Stimulated activated CD4-positive, alpha-beta T cell treated with anti-CD3 and anti-CD28 coated beads, Interleukin-15, amount 100 ng/mL, for 24 hours (primary cell): ENCODE measurements at places on chromosomes 6 and 20.
A peak's percentile ranks its signal among the peaks of the same experiment; 100 is the strongest.

- peak; percentile 49 for DNase-seq
These were observed 434 bp downstream of the ZKSCAN4 start for GRCh38 chr6:28251661-28252008.

DNA sequence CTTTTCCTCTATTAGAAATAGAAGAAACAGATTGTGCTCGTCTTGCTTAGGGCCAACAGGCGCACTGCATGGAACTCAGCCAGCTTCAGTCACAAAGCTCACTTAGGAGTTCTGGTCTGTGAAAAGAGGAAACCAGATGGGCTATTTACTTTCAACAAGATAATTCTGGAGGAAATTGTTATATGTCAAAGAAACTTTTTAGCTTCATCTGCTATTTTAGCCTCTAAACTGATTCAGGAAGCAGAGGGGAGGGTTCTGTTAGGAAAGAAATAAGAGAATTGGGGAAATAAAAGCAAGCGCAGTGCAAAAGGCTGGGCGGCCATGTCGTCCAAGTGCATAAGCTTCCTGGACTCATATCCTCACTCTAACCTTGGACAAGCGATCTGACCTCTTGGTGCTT is 21.3 kb downstream of the PRKN start:
- DNase-seq = no peak

GRCh38 chr6:82006027-82006738 is 241.4 kb downstream of the IBTK start:
- DNase-seq = peak; percentile 3

- no peak for DNase-seq
These were observed 8.1 kb downstream of the TFAP2B start for GRCh38 chr6:50826803-50827202.

DNA sequence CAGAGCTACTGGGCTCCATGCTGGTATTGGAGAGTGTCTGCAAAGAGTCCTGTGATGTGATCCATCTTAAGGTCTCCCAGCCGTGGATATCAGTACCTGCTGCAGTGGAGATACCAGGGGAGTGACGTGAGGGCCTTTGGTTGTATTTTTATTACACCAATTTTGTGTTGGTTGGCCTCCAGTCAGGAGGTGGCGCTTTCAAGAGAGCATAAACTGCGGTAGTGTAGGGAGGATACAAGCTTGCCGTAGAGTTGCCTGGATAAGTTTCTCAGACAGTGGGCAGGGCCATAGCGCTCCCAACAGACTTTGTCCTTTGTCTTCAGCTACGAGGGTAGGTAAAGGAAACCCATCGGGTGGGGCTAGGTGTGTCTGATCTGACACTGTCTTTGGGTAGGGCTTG is 113.0 kb upstream of the CEP162 start:
- DNase-seq = no peak

GRCh38 chr6:4039348-4039747 is 39.6 kb downstream of the FAM217A start:
- DNase-seq = no peak

DNA sequence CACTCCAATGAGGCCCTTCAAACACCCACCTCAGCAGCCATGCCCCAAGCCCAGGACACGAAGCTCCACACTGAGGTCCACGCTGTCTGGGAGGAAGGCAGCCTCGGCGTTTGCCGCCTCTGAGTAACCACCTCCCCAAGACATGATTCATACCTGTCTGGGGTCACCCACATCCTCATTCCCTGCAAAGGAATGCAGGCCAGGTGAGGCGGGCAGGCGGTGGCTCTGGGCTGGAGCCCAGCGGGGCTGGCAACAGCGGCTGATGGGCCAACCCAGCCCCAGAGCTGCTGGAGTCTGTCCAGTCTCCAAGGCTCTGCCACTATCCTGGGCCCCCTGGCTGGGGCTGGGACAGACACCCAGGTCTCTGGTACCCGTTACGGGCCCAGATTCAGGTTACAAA is 14.8 kb downstream of the PMEPA1 start:
- DNase-seq = no peak

- DNase-seq = peak; percentile 55
These were observed 10.1 kb upstream of the NHSL1 start for GRCh38 chr6:138509371-138509770.

- no peak for DNase-seq
These were observed 106.5 kb downstream of the LY86 start for GRCh38 chr6:6694825-6695624.

DNA sequence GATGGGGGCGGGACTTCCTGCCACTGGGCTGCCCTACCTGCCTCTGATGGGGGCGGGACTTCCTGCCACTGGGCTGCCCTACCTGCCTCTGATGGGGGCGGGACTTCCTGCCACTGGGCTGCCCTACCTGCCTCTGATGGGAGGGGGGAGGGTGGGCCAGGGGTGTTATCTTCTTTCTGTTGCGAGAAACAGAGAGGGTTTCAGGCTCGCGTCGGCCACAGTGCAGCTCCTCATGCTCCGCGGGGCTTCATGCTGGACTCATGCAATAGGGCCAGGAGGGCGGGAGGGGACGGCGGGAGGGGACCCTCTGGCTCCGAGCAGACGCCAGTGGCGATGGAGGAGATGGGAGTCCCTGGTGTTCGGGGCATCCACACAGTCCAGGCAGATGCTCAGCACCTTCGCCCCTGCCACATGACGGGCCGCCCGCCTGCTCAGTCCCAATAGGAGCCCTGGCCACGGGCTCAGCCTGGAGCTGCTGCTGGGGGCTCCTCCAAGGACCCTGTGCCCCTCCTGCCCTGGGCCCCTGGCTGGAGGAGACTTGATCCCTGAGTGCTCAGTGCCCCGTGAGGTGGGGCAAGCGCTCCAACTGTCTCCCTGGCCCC is 48.8 kb upstream of the CHRNA4 start:
- no peak for DNase-seq

GRCh38 chr6:42530296-42530695 is 33.5 kb upstream of the UBR2 start:
- no peak for DNase-seq

- DNase-seq = no peak
These were observed 53.8 kb downstream of the PRND start for GRCh38 chr20:4775322-4776078.

GRCh38 chr6:6723361-6723760 is 134.8 kb downstream of the LY86 start:
- no peak for DNase-seq

DNA sequence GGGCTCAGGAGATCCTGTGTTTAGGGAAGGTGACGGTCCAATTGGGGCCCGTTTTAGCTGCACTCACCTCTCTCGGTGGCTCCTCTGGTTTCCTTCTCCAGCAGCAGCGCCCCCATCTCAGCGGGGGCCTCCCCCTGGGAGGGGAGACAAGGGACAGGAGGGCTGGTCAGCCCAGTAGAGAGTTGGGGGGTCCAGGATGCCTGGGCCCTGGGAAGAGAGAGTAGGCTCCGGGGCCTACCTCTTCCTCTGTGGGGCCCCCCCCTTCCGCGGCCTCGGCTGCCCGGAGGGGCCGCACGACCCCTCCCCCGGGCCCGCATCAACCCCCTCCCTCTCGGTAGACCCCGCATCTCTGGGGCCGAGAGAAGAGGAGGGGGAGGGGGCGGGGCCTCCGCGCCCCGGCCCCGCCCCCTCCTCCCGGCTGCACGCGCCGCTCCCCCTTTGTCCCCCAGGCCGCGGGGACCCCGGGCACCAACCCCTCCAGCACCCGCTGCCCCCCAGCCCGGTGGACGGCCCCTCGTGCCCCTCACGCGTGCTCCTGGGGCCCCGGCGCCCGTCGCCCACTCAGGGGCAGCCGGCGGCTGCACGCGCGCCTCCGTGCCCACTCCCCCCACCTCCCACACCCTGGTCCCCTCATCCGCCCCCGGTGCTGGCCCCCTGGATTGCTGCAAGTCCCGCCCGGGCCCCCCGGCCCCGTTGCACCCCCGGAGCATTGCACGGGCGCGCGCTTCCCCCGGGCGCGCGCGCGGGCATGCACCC is 464 bp downstream of the EHMT2 start:
- DNase-seq = no peak

- no peak for DNase-seq
These were observed 54.2 kb downstream of the CNR1 start for GRCh38 chr6:88111991-88112390.

GRCh38 chr20:13449868-13450434 is 188.8 kb downstream of the TASP1 start:
- DNase-seq = no peak

- no peak for DNase-seq
These were observed 349.2 kb downstream of the MAFB start for GRCh38 chr20:40339661-40340449.

DNA sequence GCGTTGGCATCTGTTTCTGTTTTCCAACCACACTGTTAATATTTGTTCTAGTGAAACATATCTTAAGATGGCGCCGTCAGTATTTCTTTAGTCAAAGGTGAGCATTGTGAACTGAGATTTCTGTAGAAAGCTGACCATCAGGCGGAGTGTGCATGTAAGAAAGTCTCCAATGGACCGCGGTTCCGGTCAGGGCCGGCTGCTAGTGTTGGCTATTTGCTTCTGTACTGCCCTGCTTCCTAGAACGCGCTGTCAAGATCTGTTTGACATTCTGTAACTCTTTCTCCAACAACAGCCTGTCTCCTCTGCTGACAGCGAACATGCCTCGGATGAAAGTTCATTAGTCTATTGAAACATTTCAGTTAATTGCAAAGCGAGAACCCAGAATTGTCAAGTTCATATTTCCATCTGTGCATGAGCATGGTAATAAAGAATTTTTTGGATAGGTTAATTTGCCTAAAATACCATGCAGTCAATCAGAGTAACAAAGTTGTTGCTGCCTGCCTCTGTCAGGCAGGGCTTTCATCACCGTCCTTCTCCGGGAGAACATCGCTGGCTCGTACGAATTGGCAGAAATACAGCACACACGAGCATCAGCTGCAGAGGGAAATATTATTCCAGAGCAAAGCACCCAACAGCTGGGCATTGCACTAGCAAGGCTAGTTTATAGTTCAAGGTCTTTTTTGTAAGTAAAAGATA is 369.1 kb downstream of the CDH4 start:
- no peak for DNase-seq

DNA sequence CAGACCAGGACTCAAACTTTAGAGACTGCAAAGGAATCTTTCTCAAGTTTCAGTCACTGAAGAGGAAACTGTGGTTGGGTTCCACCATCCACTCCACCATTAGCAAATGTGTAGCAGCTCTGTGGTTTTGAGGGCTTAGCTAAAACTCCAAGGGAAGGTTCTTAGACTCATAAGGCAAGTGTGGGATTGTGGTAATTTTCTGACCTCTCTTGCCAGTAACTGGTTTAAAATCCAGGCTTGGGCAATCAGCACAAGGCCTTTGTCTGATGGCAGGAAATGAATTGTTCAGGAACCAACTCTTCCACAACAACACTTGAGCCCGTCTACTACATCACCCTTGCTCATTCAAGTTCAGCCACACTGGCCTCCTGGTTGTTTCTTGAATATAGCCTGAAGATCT is 68.6 kb upstream of the FBXL4 start:
- DNase-seq = no peak

DNA sequence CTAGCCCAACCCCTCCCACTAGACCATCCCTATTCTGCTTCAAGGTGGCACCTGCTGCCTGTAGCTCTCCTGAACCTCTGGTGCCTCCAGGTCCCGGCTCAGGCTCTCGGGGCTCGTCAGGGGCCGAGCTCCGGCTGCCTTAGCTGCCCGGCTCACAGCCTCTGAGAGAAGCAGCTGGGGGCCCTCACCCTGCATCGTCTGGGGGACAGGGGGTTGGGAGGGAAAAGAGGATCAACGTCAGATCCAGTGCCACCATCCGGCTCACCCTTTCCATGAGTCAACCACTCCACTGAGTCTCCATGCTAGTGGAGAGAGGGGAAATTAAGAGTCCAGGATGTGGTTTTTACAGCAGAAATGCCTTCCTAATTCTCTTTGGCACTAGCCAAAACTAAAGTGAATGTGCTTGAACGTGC is 13.0 kb downstream of the BAG6 start:
- DNase-seq = peak; percentile 58

GRCh38 chr6:97705568-97705967 is 422.6 kb upstream of the MMS22L start:
- DNase-seq = no peak

- no peak for DNase-seq
These were observed 60.4 kb downstream of the COL19A1 start for GRCh38 chr6:69926745-69927144.

DNA sequence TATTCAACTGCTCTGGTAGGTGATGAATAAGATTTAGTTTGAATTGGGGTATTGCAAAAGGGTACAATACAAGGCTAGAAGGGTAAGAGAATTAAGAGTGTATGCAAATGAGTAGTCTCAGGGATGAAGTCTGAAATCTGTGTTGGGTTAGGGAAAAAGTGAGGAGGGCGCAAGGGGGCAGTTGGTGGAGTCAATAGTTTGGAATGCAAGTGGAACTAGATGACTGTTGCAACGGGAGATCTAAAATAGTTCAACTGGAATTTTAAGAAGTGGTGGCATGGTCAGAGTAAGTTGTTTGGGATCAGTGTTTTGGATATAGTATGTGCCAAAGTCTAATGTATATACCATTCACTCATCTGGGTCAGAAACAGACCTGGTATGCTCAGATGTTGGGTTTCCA is 329.6 kb downstream of the GJA1 start:
- no peak for DNase-seq

DNA sequence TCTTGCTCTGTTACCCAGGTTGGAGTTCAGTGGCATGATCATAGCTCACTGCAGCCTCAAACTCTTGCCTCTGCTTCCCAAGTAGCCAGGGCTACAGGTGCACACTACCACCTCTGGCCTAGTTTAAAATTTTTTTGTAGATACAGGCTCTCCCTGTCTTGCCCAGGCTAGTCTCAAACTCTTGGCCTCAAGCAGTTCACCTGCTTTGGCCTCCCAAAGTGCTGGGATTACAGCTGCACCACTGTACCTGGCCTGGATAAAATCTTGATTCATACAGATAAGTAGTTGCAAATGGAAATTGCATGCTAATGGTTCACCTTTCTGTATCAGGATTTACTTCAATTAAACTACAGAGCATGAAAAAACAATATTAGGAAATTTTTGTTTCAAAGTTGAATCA is 4.2 kb downstream of the CD2AP start:
- no peak for DNase-seq

DNA sequence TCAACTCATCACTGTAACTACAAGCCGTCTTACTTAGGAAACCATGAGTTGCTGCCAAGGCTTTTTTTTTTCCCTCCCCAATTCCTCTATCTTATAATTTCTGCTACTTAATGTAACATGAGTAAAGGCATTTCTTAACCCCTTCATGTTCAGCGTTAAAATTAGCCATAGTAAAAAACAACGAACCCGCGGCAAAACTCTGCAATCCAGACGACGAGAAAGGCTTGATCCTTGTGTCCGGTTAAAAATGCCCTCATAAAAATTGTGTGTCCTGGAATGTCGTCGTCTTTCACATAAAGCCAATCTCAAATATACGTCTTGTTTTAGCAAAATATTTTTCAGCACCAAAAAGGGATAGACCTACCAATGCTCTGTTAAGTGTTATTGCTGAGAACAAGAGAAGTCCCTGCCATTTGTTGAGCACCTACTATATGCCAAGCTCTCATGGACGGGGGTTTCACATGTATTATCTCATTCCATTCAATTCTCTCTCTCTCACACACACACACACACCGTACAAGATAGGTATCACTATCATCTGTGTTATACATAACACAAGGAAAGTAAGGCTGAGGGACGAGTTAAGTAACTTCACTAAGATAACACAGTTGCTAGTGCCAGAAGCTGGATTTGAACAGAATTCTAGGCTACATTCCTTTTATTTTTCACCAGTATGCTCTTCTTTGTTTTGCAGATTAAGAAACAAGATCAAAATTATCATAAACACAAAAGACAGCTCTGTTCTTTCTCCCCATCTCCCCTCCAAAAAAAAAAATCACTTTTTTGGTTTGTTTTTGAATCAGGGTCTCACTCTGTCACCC is 683 bp upstream of the ARHGAP18 start:
- no peak for DNase-seq
